ENCODE measurements at places on chromosomes 7 and 10.

DNA sequence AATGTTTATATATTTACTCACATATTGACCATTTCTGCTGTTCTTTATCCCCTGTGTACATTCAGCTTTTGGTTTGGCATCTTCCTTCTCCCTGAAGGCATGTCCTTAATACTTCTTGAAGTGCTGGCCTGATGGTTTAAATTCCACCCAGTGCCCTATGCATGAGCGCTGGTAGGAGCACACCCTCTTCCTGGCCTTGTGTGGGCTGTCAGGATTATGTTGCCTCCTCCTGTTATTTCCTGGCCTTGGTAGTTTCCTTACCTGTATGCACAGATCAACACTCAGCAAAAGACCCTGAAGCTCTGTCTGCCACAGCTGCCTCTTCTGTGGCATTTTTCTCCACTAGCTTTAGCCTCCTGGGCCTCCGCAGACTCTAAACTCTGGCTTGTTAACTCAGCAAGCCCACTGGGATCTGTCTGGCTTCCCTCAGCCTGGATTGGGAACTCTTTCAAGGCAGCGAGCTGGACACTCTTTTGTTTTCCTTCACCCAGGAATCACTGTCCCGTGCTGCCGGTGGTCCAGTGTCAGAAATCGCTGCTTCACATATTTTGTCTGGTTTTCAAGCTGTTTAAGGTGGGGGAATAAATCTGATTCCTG is 595.2 kb downstream of the SDK1 start:
- no peak for DNase-seq

- no peak for DNase-seq
Measured at GRCh38 chr7:130908345-130909160, 174.5 kb upstream of the KLF14 start.

DNA sequence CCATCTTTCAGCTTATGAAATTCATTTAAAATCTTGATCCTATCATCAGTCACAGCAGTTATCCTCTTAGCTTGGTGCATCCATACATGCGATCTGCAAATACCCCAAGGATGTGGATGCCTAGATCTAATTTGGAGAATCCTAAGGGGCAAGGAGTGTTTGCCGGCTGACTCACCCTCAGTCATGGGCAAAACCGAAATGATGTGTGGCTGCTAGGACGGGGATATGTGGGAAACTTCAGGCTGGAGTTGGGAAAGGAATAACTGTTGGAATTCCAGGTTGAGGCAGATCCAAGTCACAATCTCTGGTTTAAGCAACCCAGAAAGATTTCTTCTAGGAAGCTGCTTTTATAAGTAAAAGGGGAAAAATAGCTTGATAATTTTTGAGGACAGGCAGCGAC is 19.7 kb upstream of the GOT1 start:
- no peak for DNase-seq

DNA sequence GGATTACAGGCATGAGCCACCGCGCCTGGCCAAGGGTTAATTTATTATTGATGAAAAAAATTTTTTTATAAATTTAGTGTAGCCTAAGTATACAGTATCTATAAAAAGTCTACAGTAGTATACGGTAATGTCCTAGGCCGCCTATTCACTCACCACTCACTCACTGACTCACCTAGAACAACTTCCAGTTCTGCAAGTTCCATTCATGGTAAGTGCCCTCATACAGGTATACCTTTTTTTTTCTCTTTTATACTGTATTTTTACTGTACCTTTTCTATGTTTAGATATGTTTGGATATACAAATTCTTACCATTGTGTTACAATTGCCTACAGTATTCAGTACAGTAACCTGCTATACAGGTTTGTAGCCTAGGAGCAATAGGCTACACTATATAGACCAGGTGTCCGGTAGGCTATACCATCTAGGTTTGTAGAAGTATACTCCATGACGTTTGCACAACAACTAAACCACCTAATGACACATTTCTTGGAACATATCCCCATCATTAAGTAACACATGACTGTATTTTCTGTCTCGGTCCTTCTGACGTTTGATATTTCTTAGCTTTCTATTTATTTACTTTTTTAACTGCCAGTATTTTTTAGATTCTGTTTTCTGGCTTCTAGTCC is 23.4 kb downstream of the IRF5 start:
- DNase-seq, result no peak

- DNase-seq, result no peak
Measured at GRCh38 chr7:94683066-94683465, 27.1 kb upstream of the SGCE start.

- no peak for DNase-seq
Measured at GRCh38 chr7:47384755-47385535, 197.0 kb downstream of the TNS3 start.

DNA sequence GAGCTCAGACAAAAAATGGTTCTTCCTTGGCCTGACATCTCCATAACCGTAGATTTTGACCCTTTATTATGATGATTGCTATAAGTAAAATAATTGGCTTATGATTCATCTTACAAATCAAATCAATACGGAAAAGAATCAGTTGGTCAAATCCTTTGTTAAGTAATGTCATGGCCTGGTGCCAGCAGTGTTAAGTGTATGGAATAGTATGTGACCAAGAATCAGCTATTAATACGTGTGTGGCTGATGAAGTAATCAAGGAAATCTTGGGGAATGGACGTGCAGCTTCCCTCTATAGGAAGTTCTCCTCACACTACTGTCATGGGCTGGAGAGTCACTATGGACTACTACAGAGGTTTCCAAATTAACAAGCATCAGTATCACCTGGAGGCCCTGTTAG is 230.6 kb downstream of the TWIST1 start:
- no peak for DNase-seq

DNA sequence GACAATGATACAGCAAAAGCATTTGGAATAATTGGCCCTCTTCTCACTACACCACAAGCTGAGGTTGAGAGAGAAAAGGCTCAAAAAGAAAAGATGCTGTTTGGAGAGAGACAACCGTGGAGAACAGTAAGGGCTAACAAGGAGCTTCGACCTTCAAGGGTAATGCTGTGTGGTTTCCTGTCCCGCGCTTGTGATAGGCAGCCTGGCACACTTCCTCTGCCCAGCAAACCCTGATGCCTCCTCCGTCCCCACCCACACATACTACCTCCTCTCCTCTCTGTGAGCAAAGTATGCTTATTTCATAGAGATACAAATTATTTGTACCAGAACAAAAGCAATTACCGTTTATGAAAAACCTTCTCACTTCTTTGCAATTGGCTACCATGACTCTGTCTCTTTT is 755.4 kb downstream of the KCNMA1 start:
- DNase-seq, result no peak

DNA sequence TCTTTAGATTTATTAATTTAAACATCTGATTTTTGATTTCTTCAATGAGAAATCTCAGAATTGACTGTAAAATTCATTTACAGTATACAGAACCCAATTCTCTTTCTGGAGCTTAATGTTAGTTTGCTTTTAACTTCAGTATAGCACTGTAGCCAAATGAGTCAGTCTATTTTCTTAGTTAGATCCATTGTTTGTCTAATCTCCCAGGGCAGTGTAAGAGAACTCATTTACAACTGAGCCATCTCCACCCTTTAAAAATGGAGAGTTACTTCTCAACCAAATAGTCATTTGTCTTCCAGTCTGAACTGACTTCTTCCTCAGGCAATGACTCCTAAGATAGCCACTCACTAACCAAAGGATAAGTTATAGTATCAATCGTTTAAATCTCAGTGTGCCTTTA is 3.0 kb upstream of the WNT2 start:
- no peak for DNase-seq

GRCh38 chr7:86939197-86939814 is 120.1 kb downstream of the ELAPOR2 start:
- DNase-seq, result peak; percentile 63

DNA sequence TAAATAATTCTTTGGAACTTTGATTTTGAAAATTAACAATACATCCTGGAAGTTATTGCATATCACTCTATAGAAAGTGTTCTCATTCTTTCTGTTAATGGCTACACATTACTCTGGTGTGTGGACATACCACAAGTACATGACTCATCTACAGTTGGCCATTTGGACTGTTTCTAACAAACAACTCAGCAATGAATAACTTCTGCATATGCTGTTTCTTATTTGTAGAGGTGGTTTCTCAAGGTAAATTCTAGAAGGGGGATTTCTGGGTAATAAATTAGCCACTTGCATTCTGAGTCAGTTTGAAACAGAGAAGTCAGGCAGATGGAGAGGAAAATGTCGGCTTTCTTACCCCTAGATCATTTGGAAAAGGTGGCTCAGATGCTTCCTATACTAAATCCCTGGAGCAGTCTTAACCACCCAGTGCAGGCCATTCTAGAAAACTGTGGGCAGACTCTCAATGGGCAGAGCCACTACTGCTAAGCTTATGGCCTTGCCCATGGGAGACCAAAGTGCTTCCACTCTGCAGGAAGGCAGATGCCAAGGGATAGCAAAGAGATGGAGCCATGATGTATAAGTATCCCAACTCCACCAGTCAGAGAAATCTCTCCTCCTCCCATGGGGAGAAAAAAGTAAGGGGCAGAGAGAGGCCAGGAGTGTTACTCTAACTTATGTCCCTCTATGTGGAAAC is 194.0 kb upstream of the PLPP4 start:
- DNase-seq, result peak; percentile 13

DNA sequence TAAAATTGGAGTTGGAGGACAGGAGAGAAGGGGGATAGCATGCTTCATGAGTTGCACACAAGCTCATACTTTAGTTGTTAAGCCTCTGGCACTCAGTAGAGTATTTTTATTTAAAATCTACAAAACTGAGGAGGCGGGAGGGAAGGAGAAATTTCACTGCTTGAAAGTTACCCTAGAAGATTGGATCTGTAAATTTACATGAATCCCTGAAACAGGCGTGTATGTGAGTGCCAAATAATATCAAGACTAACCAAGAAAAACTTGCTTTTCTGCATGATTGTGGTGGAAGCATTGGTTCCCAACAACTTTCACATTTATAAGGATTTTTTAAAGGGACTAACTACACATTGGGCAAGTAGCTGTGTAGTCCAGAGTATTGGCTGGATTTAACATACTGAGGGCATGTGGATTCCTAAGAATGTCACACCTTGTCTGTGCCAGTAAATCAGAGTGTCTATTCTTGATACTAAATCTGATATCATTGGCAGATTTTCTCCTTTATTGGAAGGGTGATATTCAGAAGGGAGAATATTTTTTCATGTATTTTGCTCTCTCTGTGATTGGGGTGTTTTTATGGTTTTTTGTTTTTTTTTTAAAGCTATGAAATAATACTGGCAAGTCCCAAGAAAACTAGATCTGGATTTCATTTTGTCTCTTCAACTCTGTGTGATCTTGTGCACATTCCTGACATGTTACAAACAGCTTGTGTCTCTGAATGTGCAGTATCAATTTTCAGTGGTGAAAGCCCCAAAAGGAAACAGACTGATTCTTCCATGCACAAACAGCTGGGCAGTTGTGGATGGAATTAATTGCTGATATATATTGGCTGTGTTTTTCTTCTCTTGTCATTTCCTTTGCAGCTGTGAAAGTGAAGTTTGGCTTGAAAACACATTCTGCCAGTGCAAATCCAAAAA is 67.2 kb downstream of the ADD3 start:
- peak; percentile 95 for DNase-seq

- DNase-seq, result no peak
Measured at GRCh38 chr10:34169677-34170076, 645.4 kb downstream of the PARD3 start.

- no peak for DNase-seq
Measured at GRCh38 chr10:97999066-97999922, 31.1 kb downstream of the CRTAC1 start.

DNA sequence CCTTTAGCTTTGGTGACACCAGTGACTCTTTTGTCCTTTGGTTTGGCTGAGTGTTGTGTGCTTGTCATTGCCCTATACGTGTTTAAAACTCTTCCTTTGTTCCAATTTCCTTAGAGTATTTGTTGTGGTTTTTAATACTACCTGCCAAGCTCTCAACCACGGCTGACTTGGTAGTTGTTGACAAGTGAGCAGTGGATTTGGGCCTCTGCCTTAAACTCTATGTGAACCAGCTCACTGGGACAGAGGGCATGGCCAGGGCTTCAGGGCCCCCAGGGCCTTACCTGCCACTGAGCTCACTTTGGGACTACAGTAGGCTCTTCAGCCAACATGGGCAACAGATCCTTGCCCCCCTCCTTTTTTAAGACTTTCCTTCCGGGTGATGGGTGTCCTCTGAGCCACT is 9.6 kb upstream of the DMBT1 start:
- DNase-seq, result no peak

DNA sequence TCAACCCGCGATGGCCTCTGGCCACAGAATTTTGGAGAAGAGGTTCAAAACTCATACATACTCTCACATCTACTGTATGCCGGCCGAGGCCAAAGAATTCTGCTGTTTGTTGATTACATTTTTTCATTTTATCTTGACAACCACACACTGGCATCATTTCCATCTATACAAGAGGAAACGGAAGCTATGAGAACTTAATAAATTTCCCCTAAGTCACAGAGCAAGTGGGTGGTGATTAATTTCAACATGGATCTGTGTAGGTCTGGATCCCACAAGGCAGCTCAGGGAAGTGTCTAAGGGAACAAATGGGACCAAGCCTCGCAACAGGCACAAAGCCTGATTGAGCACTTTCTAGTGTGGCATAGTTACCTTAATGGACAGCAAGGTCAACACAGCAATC is 18.0 kb downstream of the ELMO1 start:
- DNase-seq, result no peak

DNA sequence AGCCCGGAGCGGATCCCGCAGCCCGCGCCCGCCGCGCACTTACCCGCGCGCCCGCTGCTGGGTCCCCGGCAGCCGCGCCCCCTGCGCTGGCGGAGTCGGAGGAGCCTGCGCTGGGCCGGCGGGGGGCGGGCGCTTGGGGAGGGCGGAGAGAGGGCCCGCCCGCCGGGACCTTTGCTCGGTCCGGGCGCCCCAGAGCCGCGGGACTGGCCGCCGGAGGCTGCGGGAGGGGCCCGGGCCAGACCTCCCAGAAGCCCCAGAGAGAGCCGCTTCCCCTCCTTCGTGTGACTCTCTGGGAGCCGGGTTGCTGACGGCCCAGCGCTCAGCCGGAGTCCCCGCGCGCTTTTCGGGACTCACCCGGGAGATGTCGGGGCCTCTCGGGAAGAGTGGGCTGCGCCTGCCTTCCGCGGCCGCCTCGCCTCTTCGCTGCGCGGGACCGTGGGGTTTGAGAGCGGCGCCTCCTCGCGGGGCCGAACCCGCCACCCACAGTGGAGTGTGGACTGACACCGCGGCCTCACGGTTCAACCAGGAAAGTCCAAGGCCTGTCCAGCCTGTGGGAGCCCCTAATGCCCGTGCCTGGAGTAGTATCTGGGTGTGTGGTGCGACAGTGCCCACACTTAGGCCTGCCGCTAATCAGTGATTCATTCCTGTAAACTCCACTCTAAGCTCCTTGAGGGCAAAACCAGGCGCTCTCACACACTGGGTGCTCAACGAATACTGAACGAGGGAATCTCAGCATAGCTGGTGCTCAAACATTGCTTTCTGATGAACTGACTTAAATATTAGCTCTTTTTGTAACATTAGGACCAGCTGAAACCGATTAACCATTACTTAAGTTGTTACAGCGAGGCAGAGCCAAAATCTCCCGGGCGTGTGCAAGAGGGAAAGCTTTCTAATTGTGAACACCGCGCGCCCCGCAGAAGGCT is at the start of gene GSDME:
Gene GSDME (minus strand): TSS at position 112 of the 923 bp plus-strand sequence. CDS start 7,690 bp downstream, outside the sequence.
- DNase-seq, result peak; percentile 74

- peak; percentile 74 for DNase-seq
Measured at GRCh38 chr10:4678023-4678950, 147.7 kb upstream of the AKR1E2 start.
